ENCODE measurements at places on chromosomes 12 and 14.

- DNase-seq, result no peak
These were observed 260.5 kb downstream of the NEDD1 start for GRCh38 chr12:97167598-97167997.

DNA sequence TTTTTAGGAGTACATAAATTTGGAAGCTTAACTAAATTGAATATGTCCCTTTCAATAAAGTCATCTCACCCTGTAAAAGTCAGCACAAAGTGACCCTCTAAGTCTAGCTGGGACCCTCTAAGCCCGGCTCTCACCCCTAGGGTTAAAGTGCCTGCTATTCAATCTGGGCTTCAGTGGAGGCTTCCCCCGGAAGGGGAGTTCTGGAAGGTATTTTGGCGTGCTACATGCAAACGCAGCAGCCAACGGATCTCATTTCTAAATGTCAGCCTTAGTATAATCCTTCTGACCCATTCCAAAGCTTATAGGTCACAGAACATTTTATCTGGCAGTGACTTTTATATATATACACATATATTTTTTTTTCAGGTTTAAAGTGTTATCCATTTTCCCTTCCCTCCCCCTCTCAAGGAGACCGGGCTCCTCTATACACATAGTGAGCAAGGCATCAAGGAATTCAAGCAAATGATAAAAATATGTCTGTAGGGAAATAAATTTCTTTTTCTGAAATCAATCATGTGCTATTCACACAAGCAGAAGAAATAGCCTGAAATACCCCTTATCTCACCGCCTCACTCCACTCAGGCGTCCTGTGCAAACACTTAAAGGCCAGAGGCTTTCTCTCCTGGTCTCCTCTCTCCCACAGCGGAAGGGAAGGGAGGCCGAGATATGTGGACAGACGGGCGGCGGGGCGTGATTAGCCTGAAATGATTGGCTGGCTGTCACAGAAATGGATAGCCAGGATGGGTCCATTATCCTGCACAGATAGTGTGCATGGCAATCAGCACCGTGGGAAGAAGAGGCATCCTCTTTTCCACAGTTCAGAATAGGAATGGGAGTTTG lies 301.7 kb downstream of the GALC start:
- no peak for DNase-seq

DNA sequence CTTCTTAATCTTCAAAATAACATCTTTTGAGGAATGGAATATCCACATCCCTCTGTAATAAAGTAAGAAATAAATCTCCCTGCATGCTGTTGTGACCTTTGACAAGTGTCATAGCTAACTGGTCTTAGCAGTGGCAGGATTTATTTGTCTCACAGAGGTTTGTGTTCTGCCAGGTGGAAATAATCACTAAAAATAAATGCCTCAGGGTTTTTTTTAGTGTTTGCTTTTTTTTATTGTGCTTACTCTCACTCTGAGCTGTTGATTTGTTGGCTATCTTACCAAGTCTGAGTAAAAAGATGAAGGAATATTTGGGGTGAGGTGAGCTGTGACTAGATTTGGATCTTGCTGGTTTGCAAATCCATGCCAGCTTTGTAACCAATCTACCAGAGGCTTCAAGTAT lies 285.4 kb downstream of the ALG10B start:
- no peak for DNase-seq

GRCh38 chr14:100022772-100023451 lies 42.3 kb upstream of the EVL start:
- DNase-seq, result no peak

- DNase-seq, result no peak
These were observed 30.4 kb upstream of the PPP2R5E start for GRCh38 chr14:63573581-63573980.

DNA sequence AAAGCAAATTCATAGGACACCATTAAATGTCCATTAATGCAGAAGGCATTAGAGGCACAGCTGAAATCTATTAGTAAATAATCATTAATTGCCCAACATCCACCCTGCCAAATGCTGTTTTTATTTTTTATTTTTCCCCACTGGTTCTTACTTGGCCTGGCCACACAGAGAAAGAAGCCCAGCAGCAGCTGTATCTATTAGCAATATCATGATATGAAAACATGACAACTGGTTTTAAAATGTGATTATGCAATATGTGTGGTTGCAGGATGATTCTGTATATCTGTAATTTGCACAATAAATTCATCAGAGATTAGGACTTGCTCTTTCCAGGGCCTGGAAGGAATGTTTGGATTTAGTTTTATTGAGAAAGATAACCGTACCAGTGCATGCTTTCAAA lies 44.9 kb downstream of the SIX6 start:
- DNase-seq, result no peak

DNA sequence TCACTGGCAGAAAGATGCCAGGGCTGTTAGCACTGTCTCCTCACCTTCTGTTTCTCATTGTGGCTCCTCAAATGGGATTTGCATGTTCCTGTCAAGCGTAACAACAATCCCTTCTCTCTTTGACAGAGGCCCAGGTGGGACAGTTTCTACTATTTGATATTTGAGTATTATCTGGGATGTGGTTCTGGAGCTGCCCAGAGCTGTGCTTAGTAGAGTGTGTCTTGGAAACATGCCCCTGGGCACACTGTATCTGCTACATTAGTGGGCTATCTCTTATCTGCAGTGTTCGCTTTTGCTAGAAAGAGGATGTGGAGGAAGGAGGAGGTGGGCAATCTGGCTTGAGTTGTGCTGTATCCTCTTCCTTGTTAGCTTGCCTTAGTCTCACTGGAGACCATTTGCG lies 3.8 kb upstream of the ACADS start:
- DNase-seq, result no peak

GRCh38 chr12:69991690-69992288 lies 166.8 kb downstream of the MYRFL start:
- no peak for DNase-seq

GRCh38 chr14:63938198-63939005 lies 85.6 kb downstream of the SYNE2 start:
- no peak for DNase-seq

DNA sequence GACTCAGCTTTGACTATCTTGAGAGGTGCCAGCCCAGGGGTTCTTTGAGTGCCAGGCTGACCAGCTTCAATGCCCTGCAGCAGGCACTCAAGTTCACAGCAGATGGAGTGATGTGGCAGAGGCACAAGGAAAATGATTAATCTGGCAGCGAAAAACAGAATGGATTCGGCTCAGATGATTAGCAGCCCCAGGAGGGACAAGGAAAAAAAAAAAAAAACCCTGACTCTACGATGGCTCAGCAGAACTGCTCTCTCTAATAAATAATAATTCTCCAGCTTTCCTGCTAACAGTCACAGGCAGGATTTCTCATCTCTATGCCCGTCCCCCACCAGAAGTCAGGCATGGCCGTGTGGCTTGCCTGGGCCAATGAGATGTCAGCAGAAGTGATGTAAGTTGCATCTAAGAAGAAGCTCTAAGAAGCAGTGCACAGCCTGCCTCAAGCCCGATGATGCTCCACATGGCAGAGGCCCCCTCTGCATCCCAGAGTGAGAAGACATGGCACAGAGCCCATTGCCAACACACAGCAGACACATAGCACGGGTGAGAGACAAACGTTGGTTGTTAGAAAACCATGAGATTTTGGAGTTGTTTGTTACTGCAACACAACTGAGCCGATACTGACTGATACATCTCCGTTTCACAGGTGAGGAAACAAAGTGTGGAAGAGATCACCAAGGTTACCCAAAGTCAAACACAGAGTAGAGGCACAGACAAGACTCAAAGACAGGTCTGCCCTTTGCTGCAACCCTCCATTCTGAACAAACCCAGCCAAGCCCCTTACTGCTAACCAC lies 111.0 kb downstream of the SCARB1 start:
- DNase-seq, result no peak

GRCh38 chr14:87081004-87081403 lies 912.0 kb downstream of the GALC start:
- DNase-seq, result no peak

GRCh38 chr14:95485222-95485819 lies 31.1 kb downstream of the SYNE3 start:
- no peak for DNase-seq

GRCh38 chr12:60594035-60594711 lies 998.3 kb downstream of the SLC16A7 start:
- no peak for DNase-seq

- no peak for DNase-seq
These were observed 2.1 kb upstream of the NCOR2 start for GRCh38 chr12:124569375-124570148.

- DNase-seq, result no peak
These were observed 8.7 kb downstream of the SLC11A2 start for GRCh38 chr12:51017452-51017851.

- DNase-seq, result no peak
These were observed 3.3 kb upstream of the USP44 start for GRCh38 chr12:95554532-95555071.

GRCh38 chr14:105761842-105762241 lies 235.5 kb downstream of the TMEM121 start:
- no peak for DNase-seq

- no peak for DNase-seq
These were observed 643.8 kb upstream of the ALG10B start for GRCh38 chr12:37672655-37673260.

GRCh38 chr12:124006085-124006845 lies 33.2 kb downstream of the ZNF664 start:
- no peak for DNase-seq

GRCh38 chr12:104133866-104134265 lies 4.1 kb downstream of the NFYB start:
- no peak for DNase-seq

GRCh38 chr12:6666211-6666610 lies 3.3 kb upstream of the ING4 start:
- no peak for DNase-seq

DNA sequence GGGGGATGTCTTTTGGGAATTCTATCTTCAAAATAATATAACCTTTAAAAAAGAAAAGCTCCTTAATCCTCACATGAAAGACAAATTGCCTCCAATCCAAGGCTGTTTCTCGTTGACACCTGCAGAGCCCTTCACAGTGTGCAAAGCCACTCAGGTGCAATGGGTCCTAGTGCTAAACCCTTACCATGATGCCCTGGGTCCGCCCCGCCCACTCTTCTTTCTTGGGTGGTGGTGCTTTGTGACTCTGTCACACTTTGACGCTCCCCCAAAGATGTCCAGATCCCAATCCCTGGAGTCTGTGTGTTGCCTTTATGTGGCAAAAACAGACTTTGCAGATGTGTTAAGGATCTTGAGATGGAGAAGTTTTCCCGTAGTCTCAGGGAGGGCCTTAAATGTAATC lies 29.7 kb downstream of the CLMN start:
- DNase-seq, result no peak

GRCh38 chr12:27861428-27862167 lies 81.6 kb upstream of the MANSC4 start:
- DNase-seq, result no peak

GRCh38 chr12:56994231-56994746 lies 12.1 kb downstream of the ZBTB39 start:
- DNase-seq, result no peak

GRCh38 chr12:2796187-2796666 lies 1.5 kb downstream of the FKBP4 start:
- DNase-seq, result no peak

DNA sequence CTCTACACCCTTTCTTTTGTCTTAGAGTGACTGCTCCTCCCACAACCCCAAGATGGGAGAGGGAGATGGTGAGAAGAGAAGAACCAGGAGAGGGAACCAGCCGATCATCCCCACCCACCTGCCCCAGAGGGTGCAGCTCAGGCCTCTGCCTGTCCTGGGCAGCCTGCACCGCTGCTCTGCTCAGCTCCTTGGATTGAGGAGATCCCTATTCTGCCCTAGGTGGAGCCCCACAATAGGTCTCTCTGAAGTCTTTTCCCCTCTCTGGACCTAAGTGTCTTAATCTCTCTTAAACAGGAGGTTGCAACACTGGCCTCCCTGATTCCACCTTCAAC lies 2.2 kb downstream of the ANKRD33 start:
- no peak for DNase-seq

- DNase-seq, result no peak
These were observed 78.9 kb downstream of the SNAPC1 start for GRCh38 chr14:61841145-61841544.

DNA sequence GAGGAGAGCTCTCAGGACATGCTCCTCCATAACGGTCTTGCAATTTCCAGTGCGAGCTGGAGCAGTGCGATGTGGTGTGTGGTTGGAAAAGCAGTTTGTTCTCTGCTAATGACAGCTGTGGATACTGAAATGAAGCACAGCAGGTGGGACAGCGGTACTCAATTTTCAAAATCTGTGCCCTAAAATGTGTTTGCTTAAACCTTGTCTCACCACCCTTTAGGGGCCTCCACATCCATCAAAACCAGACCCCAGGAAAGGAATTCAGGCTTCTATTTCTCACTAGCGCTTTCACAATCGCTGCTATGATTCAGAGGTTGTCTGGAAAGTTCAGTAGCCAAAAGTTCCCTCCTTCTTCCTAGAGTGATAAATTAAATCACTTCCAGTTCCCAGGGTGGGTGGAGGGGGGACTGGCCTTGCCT lies 440.8 kb downstream of the EGLN3 start:
- DNase-seq, result no peak

GRCh38 chr12:1619587-1619986 lies 9.4 kb upstream of the WNT5B start:
- no peak for DNase-seq

DNA sequence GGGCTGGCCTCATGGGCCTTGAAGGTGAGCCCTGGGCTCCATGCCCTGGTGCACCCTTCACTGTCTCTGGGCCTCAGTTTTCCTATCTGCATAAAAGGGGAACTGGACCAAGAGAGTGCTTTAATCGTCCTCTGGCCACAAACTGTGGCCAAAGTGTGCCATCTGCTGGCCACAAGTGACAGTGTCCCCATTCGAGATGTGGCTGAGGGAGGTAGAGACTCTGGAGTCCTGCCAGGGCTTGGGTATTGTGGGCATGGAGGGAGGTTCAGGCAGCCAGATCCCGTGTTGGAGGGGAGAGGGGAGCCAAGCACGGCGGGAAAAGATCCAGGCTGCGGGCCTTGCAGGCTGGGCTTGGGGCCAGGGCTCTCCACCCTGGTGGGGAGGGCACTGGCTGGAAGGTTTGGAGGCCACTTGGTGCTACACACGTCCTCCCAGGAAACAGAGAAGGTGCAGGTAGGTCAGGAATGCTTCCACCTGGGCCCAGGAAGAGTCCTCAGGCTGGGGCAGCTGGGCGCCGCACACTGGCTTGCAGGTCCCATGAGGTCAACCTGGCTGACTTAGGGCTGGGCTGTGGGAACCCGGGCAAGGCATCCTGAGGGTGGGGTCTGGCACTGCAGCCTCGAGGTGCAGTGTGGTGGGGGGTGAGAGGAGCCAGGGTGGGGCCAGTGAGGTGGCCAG lies 7.3 kb upstream of the KIF26A start:
- DNase-seq, result no peak

DNA sequence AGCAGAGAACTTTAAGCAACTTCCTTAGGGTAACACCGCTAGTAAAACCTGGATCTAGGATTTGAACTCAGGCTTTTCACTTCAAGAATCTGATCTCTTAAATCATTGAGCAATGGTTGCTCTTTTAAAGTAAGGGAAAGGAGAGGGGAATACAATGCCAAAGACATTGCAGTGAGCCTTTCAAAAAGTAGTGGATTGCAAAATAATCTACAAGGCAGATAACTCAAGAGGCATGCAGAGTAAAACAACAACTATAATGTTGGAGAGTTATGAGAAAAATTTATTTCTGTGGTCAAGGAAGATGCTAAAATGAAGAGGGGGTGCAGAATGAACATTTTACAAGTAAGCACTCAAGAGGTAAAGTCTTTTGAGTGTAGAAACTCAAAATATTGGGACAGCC lies 432.6 kb downstream of the C12orf50 start:
- no peak for DNase-seq

Data from stimulated activated CD8-positive, alpha-beta memory T cell treated with anti-CD3 and anti-CD28 coated beads, Interleukin-2, amount 100 ng/mL, for 1 hour (primary cell).